ENCODE measurements at places on chromosomes 11 and 22.

GRCh38 chr11:64755681-64756361 lies 4.0 kb downstream of the PYGM start:
- no peak for DNase-seq

DNA sequence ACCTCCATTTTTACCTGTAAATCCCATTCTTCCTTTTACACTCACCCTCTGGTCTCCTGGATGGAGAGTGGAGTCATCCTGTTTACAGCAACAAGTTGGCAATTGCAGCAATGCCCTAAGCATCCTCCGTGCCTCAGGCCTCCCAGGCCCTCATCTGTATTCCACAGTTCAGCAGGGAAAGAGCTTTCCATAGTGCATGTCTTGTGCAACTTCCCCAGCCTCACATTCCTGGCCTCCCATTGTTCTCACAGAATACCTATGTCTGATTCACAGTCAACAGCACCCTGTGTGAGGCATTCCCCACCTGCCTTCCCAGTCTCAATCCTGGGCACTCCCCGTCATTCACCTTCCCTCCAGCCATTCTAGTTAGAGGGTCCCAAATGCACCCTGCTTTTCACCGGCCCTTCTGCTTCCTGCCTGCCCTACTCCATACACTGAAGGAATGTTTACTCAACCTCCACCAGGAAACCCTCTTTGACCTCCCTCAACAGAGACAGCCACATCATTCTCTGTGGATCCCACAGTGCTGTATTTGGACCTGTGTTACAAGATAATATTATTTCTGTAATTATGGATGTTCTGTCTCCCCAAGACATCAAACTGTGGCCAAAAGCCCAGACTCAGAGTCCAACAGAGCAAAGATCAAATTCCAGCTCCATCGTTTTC lies 405.7 kb downstream of the BUD13 start:
- DNase-seq: no peak

- no peak for DNase-seq
Observed at GRCh38 chr11:69466039-69466438, 15.4 kb upstream of the LINC01488 start.

GRCh38 chr11:119323532-119324033 lies 6.7 kb upstream of the MCAM start:
- DNase-seq: peak; percentile 74

DNA sequence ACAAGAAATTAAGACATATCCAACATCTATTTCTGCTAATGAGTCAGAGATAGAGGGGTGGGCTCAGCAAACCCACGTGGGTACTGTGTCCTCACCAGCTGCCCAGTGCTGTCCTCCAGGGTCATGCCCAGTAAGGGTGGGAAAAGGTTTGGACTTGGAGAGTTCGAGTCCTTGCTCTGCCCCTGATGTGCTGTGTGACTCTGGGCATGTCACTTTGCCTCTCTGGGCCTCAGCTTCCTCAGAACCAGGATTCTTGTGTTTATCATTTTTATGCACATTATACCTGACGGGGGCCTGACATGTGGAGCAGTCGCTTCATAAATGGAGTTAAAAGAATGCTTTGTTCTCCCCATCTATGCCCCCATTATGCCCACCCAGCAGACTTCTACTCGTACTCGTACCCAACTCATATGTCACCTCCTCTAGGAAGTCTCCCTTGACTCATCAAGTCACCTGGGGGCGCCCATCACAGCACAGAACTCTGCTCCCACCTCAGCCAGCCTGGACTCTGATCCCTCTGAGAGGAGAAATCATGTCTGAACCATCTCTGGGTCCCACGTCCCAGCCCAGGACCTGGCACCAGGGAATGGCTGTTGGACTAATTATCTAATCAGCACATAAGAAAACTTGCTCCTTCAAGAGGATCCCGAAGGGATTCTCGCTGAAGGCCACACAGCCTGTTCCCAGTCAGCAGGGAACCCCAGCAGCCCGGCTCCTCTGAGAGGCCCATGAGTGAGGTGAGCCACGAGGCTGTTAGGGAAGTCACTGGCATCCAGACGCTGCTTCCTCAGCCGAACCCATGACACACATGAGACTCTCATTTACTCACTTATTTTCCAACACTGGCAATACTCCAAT lies 38.7 kb upstream of the TSKU start:
- DNase-seq: no peak

DNA sequence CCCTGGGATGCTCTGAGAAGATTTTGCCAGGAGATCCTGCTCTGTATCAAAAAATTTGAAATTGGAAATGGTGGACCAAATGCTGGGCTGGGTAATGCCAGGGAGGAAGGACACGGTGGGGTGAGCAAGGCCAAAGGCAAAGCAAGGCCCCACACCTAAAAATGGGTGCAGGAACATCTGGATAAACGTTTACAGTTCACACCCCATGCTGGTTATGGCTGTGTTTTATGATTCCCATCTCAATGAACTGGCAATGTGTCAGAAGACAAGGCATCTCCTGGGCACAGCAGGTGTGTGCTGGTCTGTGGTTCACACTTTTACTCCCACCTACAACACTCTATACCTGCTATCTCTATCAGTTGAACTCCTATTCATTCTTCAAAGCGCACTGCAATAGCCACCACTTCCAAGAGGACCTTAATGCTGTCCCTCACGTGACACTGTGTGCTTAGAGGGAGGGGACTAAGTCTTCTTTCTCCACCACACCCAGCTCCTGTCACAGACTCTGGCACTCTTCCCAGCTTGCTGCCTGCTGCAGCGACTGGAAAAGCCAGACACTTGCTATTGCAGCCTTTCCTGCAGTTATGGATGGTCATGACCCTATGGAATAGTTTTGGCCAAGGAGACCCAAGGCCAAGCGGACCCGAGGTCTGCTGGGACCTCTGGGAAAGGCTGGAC lies 277.5 kb downstream of the CTTN start:
- no peak for DNase-seq

DNA sequence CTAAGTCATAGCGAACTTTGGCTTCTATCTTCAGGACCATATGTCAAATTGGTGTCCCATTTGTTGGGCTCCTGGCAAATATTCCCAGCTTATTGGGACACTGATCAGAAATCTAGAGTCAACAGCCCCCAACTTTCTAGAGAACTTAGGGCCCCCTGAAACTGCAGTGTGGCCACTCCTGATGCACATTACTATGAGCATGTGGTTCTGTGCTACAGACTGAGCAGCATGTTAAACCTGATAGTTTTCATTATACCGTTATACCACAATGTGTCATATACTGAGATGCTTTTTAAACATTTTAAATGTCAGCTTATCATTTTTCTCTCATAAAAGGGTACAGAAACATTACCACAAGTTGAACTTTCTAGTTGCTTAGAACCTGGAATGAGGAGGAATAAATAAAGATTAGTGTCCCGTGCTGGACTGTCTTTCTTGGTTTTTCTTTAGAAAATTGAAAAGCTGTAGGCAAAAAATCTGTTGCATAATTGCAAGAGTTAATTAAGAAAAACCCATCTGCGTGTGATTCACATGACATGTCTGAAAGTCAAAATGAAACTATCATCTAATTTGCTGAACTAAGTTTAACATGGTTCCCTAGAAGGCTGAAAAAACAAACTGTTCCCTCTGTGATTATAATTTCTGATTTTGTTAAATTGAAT lies 16.4 kb upstream of the CTSC start:
- peak; percentile 65 for DNase-seq

DNA sequence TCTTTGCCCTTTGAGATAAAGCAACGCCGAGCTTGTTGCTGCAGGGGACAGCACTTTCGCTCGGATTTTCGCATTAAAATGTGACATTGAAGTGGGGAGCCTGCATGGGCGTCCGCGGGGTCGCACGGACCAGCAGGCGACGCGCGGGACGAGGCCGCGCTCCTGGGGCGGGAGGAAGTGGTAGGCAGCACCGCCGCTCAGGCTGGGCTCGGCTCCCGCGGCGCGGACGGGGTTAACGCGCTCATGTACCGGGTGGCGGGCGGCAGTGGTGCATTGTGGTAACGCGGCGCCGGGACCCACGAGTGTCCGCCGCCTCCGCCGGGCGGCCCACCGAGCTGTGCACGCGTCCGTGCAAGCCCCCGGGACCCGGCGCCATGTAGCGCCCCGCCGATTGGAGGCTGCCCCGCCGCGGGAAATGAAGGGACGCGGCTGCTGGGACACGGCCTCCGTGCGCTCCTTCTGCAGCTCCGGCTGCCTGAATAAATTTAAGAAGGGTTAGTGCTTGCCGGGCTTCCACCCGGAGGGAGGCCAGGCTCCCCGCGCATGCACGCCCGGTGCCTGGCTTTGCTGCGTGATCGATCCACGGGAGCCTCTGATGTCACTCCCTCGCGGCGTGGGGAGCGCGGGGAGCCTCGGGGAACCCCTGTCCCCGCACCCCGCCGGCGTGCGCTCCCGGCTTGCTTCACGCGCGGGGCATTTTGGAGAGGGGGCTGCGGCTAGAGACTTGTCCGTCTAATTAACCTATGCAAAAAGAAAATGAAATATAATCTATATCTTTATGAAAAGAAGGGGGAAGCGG lies 127.7 kb downstream of the OSBP2 start:
- DNase-seq: no peak

GRCh38 chr11:33044285-33044756 lies 4.9 kb downstream of the TCP11L1 start:
- DNase-seq: no peak

DNA sequence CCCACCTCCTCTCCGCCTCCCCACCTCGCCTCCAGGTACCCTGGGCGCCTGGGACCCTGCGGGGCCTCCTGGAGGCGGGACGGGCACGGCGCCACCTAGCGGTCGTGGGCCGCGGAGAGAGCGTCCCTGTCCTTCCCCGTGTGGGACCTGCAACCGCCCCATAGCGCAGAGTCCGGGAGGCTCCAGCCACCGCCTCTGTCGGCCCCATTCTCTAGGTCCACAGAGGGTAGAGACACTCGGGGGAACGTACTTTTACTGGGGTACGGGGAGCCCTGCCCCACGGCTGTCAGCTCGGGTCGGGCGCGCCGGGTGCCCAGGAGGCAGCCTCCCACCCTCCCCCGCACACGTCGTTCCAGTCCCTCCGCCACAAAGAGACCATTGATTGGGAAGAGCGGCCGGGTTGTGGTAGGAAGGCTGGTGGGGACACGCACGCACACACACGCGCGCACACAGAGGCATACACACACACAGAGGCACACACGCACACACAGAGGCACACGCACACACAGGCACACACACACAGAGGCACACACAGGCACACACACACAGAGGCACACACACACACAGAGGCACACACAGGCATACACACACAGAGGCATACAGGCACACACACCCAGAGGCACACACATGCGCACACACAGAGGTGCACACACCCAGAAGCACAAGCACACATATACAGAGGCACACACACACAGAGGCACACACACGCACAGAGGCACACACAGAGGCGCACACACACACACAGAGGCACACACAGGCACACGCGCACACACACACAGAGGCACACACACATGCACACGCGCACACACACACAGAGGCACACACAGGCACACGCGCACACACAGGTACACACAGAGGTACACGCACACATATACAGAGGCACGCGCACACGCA lies 12.6 kb upstream of the NECTIN1 start:
- DNase-seq: no peak

DNA sequence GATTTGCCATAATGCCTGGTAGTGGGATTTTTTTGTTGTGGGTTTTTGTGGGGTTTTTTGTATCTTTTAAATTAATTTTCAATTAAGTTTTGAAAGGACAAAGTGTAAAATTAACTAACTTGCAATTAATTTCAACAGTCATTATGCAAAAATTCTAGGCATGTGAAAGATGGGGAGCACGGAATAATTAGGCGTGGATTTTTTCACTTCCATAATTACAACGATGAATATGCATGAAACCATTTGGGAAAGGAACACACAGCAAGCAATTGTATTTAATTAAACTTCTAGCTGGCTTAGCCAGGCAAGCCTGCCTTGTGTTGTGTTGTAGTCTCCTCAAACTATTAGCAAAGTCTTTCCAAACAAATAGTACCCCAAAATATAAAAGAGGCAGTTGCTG lies 87.8 kb downstream of the COMMD9 start:
- DNase-seq: no peak

DNA sequence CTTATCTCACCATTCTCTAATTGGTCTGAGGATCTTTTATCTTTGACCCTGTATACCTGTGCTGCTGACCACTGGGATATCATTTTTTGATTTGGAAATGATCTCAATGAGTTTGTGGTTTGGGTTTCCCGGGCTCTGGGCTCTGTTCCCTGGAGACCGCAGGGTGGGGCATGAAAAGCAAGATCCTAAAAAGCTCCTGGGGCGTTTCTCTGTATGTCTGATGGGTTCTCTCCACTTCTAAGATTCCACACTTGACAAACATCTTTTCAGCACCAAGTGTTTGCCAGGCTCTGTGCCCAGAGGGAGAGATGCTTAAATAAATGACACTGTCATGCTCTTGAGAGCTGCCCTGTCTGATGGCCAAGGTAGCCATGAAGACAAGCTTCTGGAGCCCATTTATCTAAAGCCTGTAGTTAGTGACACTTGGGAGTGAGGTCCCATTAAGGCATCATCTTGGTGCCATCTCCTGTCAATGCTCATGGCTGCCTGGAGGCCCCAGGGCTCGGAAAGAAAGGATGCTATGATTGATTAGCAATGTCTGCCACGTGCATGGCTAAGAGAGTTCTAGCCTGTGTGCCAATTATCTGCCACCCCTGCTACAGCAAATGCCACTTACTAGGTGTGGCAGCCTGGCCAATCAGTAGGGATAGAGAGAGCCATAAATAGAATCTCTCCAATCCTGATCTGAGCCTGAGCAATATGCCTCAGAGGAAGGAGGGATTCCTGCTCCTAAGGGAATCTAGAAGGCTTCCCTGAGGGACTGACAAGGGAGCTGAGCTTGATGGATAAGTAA lies 531.6 kb downstream of the MN1 start:
- no peak for DNase-seq

- no peak for DNase-seq
Observed at GRCh38 chr22:26548984-26549383, 36.7 kb upstream of the TFIP11 start.

DNA sequence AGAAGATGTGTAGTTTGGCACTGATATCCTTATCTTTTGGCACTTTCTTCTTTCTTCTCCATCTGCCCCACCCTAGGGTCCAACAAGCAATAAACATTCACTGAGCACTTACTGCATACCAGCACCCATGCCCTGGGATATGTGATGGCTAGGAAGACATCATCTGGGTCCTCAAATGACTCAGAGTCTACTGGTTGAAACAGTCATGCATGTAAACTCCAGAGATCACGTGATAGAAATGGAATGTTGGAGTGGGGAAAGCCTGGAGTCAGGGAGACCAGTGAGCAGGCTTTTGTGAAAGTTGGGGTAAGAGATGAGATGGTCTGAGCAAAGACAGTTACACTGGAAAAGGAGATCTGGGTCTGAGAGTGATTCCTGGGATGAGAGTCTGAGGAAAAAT lies 724.9 kb upstream of the TENM4 start:
- no peak for DNase-seq

GRCh38 chr11:82321206-82321605 lies 412.5 kb downstream of the FAM181B start:
- no peak for DNase-seq
